ENCODE measurements at places on chromosomes 2 and 18.
A peak's percentile ranks its signal among the peaks of the same experiment; 100 is the strongest.

- no peak for DNase-seq
Measured at GRCh38 chr18:42245137-42245536, 290.1 kb downstream of the PIK3C3 start.

- peak; percentile 53 for DNase-seq
Measured at GRCh38 chr18:24630346-24630880, 170.0 kb downstream of the HRH4 start.

DNA sequence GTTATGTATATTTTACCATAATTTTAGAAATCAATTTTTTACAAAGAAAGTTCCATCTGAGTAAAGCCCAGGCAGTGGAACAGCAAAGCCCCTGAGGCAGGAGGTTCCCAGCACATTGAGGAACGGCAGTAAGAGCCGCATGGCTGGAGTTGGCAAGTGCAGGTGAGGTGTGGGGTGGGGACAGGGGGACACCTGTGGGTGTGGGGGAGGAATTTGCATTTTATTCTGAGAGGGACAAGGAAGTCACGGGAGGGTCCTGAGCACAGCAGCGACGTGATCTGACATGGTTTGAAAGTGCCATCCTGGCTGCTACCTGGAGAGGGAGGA lies 16.1 kb upstream of the ADI1 start:
- DNase-seq: no peak

GRCh38 chr2:171141320-171141719 lies 19.4 kb downstream of the TLK1 start:
- no peak for DNase-seq

GRCh38 chr2:219272356-219272755 lies 6.8 kb upstream of the DNAJB2 start:
- DNase-seq: no peak

Measured in NCI-H345 (cell line).